ENCODE measurements at places on chromosomes 13 and 19. TPM values are rescaled to one million over a fixed set of nuclear protein-coding genes. Genes with fewer than 3 reads are reported as not detected.
A peak's percentile ranks its signal among the peaks of the same experiment; 100 is the strongest.

Gene ITGBL1
- 43.0 TPM for total RNA-seq

Gene CRB3
- total RNA-seq, result 0.11 TPM

Gene CYSLTR2
- total RNA-seq, result 0.11 TPM

Gene PEAK3
- not detected for total RNA-seq

Gene SMIM44
- total RNA-seq, result not detected

Gene ZNF793
- 0.13 TPM for total RNA-seq

Gene KLK10
- 0.04 TPM for total RNA-seq

- no peak for DNase-seq
These were observed 73.8 kb upstream of the FAM216B start for GRCh38 chr13:42707586-42707985.

DNA sequence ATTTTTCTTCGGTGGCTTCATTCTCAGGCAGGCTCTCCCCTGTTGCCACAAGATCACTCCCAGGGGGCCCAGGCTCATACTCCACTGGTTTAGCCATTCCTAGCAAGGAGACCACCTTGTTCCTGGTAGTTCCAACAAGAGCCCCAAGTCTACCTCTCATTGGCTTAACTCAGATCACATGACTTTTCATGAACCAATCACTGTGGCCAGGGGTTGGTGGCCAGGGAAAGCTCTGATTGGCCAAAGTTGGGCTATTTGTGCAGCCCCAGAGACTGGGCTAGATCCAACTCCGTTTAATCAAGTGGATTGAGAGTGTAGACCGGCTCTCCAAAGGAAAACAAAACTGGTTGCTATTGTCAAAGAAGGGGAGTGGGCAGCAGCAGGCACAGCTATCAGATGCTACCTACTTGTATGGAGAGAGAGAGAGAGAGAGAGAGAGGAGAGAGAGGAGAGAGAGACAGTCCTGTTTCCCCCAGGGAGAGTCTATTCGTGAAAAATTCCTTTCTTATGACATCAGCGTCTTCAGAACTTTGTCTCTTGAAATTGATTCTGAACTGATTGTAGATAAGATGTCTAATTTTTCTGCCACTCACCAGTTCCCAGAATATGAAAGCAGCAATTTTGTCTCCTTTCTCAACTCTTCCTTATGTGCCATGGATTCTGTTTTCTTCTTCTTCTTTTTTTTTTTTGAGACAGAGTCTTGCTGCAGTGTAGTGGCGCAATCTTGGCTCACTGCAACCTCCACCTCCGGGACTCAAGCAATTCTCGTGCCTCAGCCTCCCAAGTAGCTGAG lies 5.9 kb downstream of the CEACAM19 start:
- DNase-seq, result peak; percentile 13

GRCh38 chr19:42098781-42099180 lies 22.8 kb downstream of the ZNF574 start:
- no peak for DNase-seq

- no peak for DNase-seq
These were observed 3.6 kb downstream of the RRAS start for GRCh38 chr19:49636233-49636932.

GRCh38 chr19:1648920-1649541 lies 3.4 kb downstream of the TCF3 start:
- DNase-seq, result no peak

GRCh38 chr19:18507021-18507726 lies 14.7 kb downstream of the ELL start:
- DNase-seq, result no peak

DNA sequence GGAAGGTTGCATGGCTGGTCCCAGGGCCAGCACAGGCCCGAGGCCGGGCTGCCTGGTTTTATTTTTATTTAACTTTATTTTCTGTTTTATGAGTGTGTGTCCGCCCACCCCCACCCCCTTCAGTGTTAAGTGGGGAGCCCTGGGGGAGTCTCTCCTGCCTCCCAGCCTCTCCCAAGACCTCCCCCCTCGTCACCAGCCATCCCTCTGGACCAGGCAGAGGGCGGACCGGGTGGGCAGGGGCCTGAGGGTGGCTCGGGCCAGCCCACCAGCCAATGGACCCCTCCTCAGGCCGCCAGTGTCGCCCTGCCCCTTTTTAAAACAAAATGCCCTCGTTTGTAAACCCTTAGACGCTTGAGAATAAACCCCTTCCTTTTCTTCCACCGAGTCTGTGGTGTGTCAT lies 531 bp upstream of the TGFBR3L start:
- DNase-seq, result no peak

DNA sequence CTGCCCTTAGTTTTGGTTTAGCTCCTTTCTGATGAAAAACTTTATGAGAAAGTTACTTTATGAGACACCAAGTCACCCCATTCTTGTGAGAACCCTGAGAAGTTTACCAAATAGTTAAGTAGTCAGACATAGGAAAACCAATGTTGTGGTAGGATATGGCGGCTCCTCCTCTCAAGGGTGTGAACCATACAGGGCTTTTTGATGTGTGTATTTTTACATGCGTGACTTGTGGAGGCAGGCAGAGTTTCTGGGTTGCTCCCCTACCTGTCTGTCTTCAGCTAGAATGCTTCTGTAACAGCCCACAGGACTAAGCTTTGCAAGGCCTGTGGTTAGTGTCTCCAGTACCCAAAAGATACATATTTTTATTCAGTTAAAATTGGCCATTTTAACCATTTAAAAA lies 18.3 kb downstream of the UBAC2 start:
- DNase-seq, result no peak

GRCh38 chr13:89925107-89925506 lies 1422.4 kb upstream of the MIR17HG start:
- DNase-seq, result no peak

- no peak for DNase-seq
These were observed 37.1 kb downstream of the TSHZ3 start for GRCh38 chr19:31312009-31312676.

DNA sequence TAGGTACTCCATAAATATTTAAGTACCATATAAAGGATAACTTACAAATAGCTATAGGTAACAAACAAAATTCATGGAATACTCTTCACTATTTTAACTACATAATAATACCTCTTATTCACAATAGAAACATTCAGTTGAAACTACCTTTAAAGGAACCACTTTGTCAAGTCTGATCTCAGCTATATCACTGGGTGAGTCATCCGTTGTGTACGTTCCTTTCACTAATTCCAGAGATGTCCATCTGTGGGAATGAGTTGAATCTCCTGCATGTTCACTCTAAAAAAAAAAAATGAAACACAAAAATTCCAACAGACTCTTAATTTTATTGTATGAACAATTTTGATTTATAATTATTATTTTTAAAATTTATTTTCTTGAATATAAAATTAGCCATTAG lies 149.4 kb upstream of the FBXL3 start:
- DNase-seq, result no peak

- no peak for DNase-seq
These were observed 13.5 kb upstream of the TPM4 start for GRCh38 chr19:16062789-16063188.

- no peak for DNase-seq
These were observed 9.7 kb downstream of the CTU1 start for GRCh38 chr19:51098365-51099046.

DNA sequence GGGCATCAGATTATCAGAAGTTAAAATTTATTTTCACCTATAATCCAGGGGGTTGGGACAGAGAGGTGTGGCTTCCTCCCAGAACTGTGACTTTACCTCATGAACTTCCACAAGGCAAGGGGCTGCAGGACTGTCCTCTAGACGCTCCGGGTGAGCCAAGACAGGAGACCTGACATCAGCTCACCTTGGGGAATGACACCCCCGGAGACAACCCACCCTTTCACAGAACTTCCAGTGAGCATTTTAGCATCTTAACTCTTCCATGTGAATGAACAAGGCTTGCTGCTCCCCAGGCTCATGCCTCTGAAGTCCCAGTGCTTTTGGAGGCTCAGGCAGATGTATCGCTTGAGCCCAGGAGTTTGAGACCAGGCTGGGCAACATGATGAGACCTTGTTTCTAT lies 29.4 kb upstream of the TFDP1 start:
- no peak for DNase-seq

- DNase-seq, result no peak
These were observed 30.1 kb downstream of the ZNF557 start for GRCh38 chr19:7099597-7099921.

DNA sequence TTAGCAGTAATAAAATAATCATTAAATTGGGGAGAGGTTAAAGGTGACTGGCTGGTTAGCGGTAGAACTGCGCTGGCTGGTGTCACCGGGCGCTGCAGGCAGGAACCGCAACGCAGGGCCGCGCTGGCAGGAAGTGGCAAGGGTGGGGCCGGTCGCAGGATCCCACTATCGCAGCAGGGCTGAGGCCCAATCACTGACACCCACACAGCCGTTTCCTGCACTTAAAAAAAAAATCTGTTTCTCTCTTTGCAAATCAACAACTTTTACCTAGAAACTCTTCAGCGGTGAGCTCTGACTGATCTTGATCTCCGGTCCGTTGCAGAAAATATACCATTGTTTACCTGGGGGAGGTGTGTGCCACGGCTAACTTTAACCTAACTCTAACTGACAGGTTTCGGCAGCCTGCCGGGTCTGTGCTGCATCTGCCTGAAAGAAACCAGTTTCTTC lies 46.9 kb downstream of the KLF2 start:
- DNase-seq, result no peak

- no peak for DNase-seq
These were observed 43.0 kb downstream of the STK24 start for GRCh38 chr13:98533912-98534311.

- DNase-seq, result no peak
These were observed 506 bp upstream of the MRPL34 start for GRCh38 chr19:17305216-17305516.

GRCh38 chr19:40134866-40135265 lies 44.1 kb upstream of the ZNF780A start:
- DNase-seq, result no peak

DNA sequence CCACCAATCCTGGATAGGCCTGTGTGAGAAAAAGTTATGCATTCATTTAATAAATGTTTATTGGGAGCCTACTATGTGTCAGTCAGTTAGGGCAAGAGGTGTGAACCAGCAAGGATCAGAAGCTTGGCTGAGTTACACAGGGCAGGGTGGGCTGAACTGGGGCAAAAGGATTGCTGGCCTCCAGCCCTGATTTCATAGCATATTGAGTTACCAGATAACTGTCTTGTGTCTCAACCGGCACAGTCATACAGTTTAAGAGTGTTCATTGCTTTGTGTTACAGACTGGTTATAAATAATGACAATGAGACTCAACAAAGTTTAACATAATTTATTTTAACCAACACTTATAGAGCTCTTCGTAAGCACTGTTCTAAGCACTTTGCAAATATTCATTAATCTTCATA lies 253.8 kb downstream of the DLEU7 start:
- no peak for DNase-seq

GRCh38 chr13:27489456-27489855 lies 39.1 kb upstream of the MTIF3 start:
- DNase-seq, result no peak

DNA sequence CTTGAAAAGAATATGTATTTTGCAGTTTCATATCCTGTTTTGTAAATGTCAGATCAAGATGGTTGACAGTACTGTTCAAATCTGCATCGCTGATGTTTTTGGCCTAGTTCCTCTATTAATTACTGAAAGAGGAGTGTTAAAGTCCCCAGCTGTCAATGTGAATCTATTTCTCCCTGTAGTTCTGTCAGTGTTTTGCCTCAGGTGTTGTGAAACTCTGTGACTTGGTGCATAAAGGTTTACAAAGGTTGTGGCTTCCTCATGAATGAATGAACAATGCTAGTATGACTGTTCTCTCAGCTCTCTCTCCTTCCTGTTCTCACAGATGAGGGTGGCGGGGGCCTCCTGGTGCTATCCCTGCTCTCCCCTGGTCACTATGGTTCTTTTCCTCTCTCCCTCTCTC lies 142.4 kb downstream of the MYCBP2 start:
- DNase-seq, result no peak

- DNase-seq, result no peak
These were observed 4.7 kb downstream of the MAB21L1 start for GRCh38 chr13:35471706-35472322.

Measured in pulmonary artery endothelial cell (primary cell).